ENCODE measurements at places on chromosomes 7 and 10.

GRCh38 chr7:30869794-30870611, 41.6 kb upstream of the AQP1 start:
- DNase-seq: no peak

GRCh38 chr10:70317272-70317942, 33.6 kb upstream of the NPFFR1 start:
- no peak for DNase-seq

- DNase-seq: no peak
Observed at GRCh38 chr10:36336315-36336714, 694.2 kb upstream of the FZD8 start.

DNA sequence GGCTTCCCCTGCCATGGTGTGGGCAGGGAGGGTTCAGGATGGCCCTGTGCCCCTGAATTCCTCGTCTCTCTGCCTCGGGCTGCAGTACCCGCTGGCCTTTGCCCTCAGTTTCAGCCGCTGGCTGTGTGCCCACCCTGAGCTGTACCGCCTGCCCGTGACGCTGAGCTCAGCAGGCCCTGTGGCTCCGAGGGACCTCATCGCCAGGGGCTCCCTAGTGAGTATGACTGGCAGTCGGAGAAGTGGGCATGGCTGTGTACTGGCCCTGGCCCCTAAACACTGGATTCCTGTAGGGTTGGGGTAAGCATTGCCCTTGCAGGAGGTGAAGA, 59.6 kb downstream of the PALD1 start:
- no peak for DNase-seq

GRCh38 chr7:131225619-131226513, 101.8 kb upstream of the MKLN1 start:
- DNase-seq: no peak

Measured in hematopoietic multipotent progenitor cell (in vitro differentiated cells).